ENCODE measurements at places on chromosomes 5 and 9.

DNA sequence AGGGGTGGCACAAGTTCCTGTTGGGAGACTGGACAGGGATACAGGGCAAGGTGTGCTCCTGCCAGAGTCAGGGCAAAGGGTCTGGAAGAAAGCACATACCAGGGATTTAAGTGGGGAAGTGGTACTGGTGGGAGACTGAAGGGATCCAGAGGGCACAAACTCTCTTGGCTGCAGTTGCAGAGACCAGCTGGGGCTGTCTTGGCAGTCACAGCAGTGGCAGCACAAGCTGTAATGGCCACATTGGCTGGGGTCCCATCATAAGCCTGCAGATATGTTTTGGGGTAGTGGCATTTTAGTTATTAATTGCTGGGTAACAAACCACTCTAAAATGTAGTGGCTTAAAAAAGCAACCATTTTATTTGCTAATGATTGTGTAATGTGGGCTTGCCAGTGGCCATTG is 492.2 kb downstream of the ENC1 start:
- DNase-seq = no peak

GRCh38 chr9:7967093-7967827 is 167.7 kb upstream of the DMAC1 start:
- no peak for DNase-seq

DNA sequence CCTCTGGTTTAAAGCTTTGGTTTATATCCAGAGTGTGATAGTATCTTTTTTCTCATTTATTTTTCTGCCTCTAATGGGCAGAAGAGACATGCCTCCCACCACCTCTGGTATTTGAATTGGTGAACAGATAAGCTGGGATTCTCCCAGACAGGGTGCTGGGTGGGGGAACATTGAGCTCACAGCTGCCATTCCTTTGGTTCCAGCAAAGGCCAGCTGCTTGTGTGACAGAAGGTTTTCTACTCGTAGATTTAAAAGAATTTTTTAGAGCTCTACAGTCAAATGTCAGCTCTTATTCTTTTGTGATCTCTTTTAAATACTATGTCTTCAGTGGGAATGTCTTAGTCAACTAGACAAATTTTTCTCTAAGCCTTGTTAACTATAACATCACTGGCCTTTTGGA is 54.7 kb upstream of the ADAMTS16 start:
- DNase-seq = no peak

GRCh38 chr5:109300367-109300766 is 109.4 kb downstream of the PJA2 start:
- DNase-seq = no peak

- DNase-seq = no peak
These were observed 45.3 kb upstream of the SIL1 start for GRCh38 chr5:139243425-139243970.

DNA sequence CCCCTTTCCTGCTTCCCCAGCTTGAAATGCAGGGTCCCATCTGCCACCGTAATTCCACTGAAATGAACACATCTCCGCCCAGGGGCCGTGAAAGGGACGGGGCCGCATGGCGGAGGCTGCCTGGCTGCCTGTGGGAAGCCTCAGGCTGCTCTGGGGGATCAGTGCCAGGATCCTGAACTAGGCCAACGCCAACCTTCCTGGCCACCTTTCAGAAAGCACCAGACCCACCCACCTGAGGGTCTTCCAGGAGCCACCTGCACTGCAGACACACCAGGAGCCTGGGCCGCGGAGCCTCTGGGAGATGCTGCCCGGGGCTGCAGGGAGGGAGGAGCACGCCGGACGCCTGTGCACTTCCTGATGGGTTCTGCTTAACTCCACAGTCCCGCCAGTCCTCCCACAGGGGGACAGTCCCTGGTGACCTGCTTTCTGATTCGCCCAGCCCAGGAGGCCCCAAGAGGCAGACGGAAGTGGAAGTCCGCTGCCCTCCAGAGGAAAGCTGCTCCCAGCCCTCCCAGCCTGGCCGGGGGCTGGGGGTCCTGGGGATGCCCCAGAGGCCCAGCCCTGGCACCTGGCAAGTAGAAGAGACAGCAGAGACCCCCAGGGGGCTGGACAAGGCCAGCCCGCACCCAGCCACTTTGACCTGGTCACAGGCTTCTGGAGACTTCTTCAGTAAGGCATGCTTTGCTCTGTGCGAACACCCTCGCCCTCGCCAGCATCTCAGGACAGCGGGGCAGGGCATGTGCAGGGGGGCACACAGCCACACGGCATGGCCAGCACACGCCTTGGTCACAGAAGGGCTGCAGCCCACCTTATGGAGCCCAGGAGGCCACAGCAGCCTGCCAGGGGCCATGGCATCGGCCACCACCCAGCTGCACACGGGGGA is at the start of gene CARD9:
Gene CARD9, minus strand, starts transcription at position 370 of the 883 bp plus-strand sequence. CDS start 1,591 bp downstream, outside the sequence.
- DNase-seq = peak; percentile 80

- no peak for DNase-seq
These were observed 170.9 kb downstream of the PALM2AKAP2 start for GRCh38 chr9:109950710-109951443.

DNA sequence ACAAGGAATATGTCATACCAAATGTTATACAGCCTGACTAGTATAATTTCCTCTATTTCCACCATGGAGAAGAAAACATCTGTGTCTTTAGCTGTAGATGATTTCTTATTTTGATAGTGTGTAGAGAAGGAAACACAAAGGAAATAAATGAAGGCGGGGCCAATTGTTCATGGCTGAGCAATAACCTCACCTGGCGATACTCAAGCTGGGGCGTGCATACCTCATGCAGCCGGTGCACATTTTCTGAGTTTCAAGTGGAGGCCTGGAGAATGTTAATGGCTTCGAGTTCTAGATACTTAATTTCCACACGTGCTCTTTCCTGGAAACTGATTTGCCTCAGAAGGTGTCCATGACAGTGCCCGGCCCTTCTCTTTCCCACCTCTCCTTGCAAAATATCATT is 127.4 kb upstream of the TAF11L2 start:
- no peak for DNase-seq

DNA sequence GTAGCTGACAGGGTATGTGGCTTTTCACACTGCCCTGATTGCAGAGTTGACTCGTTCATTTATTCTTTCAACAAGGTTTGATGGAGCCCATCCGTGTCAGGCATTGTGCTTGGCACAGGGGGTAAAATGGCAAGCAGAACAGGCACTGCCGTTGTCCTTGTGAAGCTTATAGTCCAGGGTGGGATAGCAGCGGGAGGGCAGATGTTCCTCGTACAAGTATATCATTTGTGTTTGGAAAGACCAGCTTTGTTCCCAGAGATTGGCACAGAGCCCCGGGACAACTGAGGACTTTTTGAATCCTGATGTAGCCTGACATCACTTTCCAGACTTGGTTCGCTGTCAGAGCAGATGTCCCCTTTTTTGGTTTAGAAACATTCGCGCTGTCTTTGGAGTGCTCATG is 50.9 kb downstream of the MVB12B start:
- no peak for DNase-seq

GRCh38 chr5:171855798-171856763 is 70.5 kb downstream of the SMIM23 start:
- no peak for DNase-seq

DNA sequence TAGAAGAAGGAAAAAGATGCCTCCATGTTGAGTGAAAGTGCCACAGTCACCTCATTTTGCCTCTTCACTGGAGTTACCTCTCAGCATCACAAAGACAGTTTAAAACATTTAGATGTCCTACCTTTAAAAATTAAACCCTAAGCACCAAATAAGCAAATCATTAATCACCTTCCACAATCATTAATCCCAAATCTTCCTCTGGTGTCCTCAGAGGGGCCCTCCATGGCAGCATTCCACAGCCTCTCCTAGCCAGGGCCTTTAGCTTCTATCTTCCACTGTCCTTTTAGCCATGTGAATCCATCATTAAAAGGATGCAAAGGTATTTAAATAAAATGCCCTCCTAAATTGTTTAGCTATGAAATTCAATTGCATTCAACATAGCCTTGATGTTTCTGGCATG is 310.8 kb downstream of the PDE4D start:
- DNase-seq = no peak

GRCh38 chr5:21910731-21911130 is 942.4 kb downstream of the CDH12 start:
- no peak for DNase-seq

GRCh38 chr5:149166128-149166527 is 24.8 kb downstream of the ABLIM3 start:
- peak; percentile 44 for DNase-seq
